ENCODE measurements at places on chromosomes 6 and 20.

GRCh38 chr20:19747903-19748302 lies 10.2 kb upstream of the RIN2 start:
- DNase-seq: no peak

- no peak for DNase-seq
Measured at GRCh38 chr20:42957018-42957703, 232.5 kb downstream of the PTPRT start.

- no peak for DNase-seq
Measured at GRCh38 chr20:32569380-32570305, 15.5 kb downstream of the NOL4L start.

DNA sequence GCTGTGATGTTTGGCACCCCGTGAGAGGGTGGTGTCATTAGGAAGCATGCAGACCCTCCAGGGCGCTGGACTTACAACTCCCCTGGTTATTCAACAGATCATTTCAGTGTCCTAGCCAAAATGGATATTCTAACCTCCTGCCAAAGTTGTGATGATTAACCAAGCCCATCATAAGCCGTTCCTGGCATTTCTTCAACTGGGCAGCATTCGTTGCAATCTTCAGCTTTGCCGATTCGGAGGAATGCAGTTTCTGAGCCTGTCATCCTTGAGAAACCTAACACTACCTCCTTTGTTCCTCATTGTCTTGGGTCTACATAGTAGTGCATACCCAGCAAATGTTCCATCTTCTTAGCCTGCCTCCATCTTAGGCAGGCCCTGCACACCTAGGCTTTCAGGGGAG lies 79.2 kb upstream of the MAP3K4 start:
- no peak for DNase-seq

DNA sequence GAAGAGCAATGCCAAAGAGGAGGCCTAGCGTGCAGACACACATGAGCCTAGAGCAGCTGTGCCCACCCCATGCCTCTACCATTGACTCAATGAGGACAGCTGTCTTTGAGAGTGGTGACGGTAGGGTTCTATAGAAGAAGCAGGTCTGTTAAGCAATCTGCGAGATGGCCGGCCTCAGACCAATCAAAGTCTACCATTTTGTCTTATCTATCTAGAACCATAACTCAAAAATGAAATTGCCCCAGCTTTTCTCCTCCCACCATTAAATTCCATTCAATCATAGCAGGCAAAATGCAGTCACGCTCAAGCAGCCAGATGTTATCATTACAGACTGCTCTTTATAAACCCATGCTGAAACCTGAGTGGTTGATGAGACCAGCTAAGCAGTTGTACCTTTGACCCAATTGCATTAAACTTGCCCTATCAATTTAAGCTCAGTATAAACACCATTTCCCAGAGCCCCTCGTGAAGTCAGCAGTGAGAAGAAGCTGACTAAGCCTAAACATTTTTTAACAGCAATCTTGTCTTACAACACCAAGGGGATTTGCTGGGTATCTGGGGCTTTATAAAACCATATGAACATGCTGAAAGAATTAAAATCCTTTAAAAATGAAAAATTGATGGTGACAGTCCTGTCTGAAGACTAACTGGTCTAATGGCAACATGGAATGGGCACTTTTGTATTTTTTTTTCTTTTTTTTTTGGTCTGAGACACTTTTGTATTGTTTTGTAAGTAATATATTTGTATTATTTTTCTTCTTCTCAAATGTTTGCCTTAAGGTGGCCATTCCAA lies 57.5 kb downstream of the FOXC1 start:
- DNase-seq: no peak

DNA sequence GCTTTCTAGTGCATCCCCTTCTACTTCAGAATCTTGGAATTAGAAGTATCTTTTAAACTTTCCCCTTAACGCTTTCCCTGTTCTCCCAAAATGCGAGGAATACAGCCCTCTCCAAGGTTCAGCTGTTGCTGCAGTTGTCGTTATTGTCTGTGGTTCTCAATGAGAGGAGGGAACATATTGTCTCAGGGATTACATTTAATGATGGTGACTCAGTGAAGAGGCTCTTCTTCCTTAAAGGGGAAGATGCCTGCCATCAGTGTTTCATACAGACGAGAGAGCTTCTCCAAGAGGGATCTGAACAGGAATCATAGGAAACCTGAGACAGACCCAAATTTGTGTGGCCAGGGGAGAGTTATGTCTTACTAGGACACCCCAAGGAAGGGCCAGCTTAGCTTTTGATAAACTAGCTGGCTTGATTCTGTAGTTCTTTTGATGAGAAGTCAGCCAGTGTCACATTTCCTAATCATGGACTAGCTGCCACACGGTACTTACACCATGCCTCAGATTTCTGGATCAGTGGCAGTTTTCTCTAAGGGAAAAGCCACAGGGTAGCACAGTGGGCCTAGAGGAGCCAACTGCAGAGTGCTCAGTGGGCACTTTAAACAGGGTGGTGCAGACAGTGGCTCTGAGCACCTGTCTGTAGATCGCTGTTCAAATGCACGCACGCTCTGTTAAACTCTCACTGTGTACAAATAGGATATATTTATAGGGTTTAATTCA lies 59.7 kb upstream of the TMEM181 start:
- peak; percentile 58 for DNase-seq

GRCh38 chr20:22063753-22064152 lies 358.3 kb downstream of the PAX1 start:
- DNase-seq: no peak

DNA sequence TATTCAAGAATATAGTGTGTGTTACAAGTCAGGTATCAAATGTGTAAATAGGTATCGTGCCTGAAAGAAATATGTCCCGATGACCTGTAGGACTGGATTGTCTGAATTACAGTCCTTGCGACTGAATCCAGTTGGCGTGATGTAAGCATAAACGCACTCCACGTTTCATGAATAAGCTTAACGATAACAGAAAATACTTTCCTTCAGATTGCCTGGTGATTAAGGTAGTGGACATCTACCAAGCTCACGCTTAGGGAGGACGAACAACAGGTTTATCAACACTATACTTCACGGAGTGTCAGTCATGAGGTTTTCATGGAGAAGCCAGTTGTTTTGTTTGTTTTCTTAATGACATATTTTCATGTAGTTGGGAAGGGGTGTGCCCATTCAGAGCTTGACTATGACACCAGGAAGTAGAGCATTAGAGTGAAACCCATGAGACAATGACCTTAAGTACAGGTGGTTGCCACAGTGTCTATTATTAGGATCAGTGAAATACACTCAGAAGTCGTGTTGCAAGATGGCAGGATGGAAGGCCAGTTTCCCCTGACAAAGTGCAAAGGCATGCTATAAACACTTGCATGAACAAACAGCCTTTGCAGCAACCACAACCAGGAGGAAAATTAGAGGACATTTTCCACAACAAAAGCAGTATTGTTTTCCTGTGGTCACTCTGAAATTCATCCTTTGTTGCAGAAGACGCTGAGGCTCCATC lies 305.8 kb upstream of the PRDM1 start:
- DNase-seq: no peak

DNA sequence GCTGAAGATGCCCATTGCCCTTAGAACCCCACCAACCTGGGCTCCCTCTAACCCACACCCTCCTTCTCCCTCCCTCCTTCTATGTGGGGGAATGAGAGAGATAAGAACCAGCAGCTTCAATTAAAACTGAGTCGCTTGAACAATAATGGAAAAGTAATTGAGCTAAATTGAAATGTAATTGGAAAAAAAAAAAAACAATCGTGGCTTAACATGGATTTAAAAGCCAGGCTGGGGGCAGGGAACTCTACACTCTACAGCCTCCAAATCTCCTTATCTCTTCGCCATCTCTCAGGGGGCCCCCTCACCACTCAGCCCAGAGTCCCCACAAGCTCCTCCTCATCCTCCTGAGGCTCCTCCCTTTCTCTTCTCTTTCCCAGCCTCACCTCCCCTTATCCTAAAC lies 83.2 kb downstream of the MDGA1 start:
- DNase-seq: no peak

DNA sequence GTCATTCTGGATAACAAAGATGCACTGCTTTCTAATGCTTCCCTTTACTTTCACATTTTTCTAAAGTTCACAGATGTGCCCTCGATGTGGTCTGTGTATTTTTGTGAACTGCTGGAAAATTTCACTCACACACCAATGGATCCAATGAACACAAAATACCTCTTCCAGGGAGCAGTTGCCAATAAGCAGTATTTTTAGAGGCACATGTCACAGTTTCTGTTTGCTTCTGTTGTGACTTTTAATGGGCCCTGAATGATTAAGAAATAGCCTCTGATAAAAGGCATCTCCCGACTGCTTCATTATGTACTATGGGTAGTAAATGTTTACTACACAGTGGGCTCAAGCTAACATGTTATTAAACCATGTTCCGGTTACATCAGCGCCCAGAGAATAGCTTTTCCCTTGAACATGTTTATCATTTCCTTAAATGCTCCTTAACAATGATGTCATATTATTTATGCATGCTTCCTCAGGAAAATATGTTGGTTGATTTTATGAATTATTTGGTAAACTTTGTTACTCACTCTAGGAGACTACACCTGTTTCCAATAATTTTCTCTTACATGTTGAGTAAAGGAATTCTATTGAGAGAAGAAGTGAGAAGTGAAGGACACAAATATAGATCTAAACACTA lies 188.0 kb downstream of the KCNQ5 start:
- no peak for DNase-seq

DNA sequence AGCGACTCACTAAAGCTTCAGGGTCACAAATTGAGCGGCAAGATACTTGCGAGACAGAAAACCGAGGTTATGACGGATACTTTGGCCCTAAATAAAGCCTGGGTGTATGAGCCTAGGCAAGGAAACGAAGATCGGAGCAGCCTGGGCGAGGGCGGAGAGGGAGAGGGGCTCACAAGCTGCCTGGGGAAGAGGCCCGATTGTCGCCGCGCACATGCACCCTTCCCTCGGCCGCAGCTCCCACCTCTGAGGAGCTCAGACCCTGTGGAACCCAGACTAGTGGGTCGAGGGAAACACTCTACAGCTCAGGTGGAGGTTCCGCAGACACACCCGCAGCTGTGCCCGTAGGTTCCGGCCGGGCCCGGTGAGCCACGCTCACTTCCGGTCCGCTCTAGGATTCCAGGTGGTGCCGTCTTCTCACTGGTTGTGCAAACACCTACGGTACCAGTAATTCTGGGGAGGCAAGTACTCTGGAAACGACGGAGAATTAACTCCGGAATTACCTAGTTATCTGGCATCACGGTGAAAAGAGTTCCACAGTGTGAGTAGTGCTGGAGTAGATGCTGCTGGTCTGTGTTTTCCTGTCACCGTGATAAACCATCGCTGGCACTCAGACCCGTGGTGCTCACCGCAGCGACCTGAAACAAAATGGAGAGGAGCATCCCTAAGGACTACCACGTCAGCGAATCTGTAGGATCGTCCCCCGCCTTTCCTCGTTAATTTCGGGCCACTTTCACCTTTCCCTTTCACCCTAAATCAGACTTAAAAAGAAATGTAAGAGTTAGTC lies 61.5 kb downstream of the GPX5 start:
- no peak for DNase-seq

GRCh38 chr20:20130399-20130798 lies 78.1 kb downstream of the CFAP61 start:
- no peak for DNase-seq

GRCh38 chr6:20565342-20565741 lies 31.1 kb downstream of the CDKAL1 start:
- DNase-seq: no peak
